ENCODE measurements at places on chromosomes 2 and 18. TPM values are rescaled to one million over a fixed set of nuclear protein-coding genes. Genes with fewer than 3 reads are reported as not detected.

RAD51AP2 gene
- 0.14 TPM for total RNA-seq

TMEM169 gene
- 0.25 TPM for total RNA-seq

ZNF521 gene
- 10.3 TPM for total RNA-seq

CRYBA2 gene
- not detected for total RNA-seq

SNORC gene
- total RNA-seq, result 1.0 TPM

GRCh38 chr2:102085238-102085637 lies 57.3 kb upstream of the IL1R1 start:
- no peak for DNase-seq

DNA sequence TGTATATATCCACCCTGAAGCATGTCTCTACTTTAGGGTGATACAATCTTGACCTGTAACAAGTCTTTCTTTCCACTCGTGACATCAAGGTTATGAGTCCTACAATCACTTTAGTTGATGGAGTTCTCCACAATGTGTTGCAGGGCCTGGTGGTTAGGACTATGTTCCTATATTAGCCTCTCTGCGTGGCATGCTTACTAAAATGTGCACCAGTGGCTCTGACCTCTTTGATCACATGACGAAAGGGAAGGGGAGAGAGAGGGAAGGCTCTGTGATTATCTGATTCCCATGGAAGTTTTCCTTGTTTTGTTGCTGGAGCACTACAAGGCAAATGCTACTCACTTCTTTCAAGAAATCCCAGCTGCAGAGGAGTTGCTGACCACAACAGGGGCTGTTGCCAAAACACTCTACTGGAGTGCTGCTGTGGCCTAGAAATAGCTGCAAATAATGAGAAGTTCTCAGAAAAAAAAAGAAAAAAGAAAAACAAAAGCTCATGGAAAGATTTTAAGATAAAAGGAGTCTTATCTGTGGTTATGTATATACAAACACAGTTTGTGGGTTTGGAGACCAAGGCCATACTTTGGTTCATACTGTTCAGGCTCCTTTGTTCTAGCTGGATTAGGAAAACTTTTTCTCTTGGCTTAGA lies 272.8 kb upstream of the MMADHC start:
- DNase-seq, result peak; percentile 18

DNA sequence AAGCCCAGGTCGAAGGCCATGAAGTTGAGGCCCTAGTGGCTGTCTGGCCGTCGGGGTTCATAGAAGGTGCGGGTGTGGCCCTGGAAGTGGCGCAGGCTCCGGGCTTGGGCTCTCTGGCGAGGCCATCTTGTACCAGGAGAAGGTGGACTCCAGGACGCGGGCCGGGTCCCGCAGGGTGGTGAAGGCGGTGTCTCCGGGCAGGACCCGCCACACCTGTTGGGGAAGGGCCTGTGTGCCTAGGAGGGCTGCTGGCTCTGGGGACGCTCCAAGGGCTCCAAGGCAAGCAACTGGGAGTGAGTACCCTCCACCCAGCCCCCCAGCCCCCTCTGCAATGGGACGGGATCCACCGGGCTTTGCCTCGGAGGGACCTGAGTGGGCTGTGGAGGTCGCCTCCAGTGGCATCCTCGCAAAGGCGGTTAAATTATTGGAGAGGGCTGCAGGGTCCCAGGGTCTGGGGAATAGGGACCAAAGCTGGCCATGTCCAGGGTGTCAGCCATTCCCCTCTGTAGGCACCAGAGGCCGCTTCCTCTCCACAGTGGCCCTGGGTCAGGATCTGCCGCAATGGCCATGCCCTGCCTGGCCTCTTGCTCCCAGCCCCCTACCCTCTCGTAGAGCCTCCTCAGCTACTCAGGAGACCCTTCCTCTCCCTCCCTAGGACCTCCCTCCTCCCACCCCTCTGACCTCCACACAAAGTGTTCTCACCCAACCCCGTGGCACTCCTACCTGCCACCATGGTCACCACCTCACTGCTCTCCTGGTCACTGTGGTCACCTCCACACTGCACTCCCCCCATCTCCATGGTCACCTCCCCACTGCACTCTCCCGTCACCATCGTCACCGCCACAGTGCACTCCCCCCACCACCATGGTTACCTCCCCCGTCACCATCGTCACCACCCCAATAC lies 10.3 kb downstream of the AQP12A start:
- DNase-seq, result peak; percentile 7

- no peak for DNase-seq
Observed at GRCh38 chr2:195535911-195536522, 121.0 kb upstream of the SLC39A10 start.

DNA sequence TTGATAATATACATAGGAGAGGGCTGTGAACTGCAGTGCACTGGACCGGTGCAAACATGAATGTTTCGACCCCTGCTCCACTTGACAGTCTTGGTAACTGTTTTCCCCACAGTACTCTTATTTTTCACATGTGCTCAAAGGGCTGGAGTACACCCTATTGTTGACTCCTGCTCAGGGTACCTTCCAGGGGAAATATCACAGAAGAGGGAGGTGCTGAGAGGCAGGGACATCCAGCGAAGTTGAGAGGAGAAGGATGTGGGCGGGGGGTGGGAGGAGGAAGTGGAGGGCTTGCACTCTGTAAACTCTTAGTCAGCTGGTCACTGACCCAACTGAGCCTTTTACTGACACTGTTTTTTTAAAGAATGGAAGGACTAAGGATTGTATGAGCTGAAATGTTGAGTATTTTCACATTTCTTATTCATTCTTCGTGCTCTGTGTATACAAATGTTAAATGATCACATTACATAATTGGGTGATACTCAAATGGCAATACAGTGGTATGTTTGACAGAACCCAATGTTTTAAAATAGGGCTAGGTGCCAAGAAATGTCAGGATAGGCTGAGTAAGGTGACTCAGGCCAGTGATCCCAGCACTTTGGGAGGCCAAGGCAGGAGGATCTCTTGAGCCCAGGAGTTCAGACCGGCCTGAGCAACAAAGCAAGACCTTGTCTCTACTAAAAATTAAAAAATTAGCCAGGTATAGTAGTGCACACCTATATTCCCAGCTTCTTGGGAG lies 10.0 kb downstream of the INPP4A start:
- DNase-seq, result no peak

DNA sequence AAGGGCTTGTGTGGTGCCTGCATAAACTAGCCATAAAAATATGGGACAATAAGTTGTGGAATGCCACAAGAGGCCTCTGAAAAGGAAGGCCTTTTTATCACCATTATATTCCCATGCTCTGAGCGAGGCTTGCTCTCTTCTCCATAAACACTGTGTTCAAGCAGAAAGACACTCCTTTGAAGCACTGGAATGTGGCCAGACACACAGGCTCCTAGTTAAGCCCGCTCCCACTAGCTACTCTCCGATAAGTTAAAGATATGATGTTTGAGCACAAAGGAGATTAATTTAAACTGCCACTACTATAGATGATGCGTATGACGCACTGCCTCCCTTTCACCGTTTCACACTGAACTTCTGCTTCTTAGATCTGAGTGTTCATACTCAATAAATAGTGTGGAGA lies 188.7 kb upstream of the TWIST2 start:
- no peak for DNase-seq

- no peak for DNase-seq
Observed at GRCh38 chr18:10951631-10952544, 197.5 kb downstream of the PIEZO2 start.

DNA sequence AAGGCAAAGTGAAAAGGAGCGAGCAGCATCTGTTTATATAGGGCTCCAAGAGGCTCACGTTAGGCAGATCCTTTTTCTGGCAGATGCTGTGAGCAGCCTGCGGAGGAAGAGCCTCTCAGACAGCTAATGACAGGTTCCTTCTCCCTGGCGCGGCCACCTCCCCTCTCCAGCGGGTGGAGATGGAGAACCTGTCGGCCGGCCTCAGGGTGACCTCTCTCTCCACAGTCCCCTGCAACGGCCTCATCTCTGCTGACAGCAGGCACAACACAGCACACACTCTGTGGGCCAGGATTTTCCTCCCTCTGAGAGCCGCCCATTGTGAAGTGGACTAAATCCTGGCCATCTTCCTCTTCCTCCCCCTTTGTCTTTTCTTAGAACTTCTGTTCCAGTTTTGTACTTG lies 119.8 kb downstream of the PRKCE start:
- peak; percentile 70 for DNase-seq

GRCh38 chr2:198309081-198309480 lies 504.7 kb downstream of the PLCL1 start:
- no peak for DNase-seq

GRCh38 chr18:62682371-62682770 lies 33.0 kb upstream of the PHLPP1 start:
- DNase-seq, result no peak

DNA sequence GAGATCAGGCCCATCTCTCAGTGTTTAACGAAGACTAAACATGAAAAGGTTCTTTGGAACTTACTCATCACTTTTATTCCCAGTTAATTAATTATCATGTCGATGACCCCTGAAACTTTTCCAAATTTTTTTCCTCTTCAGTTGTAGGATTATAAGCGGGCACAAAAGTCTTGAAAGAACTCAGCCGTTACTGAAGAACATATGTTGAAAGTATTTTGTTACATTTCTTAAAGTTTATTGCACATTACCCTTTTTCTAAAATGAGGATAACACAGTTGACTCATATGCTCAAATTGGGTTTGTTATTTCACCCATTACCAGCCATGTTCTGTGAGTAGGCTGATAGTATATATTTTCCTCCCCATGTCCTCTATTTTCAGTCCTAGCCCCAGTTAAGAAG lies 75.9 kb upstream of the COL3A1 start:
- no peak for DNase-seq

GRCh38 chr2:66699416-66699792 lies 264.5 kb downstream of the MEIS1 start:
- no peak for DNase-seq

DNA sequence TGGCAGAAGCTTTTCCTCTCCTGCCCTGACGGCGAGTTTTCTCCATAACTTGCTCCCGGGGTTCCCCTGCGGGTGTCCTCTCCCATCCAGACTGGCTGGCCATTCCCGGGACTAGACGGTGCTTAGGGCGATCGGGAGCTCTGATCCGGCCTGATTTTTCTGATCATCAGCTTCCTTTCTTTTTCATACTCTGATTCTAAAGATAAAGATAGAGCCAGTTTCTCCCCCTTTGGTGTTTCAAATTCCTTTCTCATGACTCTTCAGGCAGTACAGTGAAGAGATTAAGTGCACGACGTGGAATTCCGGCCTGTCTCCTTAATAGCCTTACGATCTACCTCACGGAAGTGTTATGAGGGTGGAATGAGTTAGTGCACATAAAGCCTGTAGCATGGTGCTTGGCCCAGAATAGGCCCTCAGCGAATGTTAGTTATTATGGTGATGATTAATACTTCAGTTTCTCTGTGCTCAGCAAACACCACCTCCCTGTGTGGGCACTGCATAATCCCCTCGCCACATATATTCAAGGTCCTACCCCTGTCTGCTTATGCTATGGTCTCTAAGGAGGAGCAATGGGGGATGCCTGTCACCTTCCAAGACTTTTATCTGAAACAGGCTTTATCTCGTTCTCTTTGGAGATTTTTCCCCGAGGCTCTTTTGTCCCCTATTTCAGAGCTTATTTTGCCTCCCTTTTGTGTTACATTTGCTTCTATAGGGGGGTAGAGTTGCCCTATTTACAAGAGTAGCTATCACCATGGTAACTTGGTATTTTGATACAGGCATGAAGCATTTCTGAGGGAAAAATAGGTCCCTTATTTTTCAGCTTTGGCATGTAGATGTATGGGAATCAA lies 254.8 kb downstream of the CDH2 start:
- DNase-seq, result no peak

- DNase-seq, result no peak
Observed at GRCh38 chr2:185265747-185266146, 472.9 kb upstream of the FSIP2 start.

- no peak for DNase-seq
Observed at GRCh38 chr2:201513271-201513670, 61.7 kb downstream of the STRADB start.
